ENCODE measurements at places on chromosomes 1 and 21. TPM values are rescaled to one million over a fixed set of nuclear protein-coding genes. Genes with fewer than 3 reads are reported as not detected.

TTC39A gene
- 5.8 TPM for polyA plus RNA-seq

SLC44A3 gene
- polyA plus RNA-seq = 5.0 TPM

AGL gene
- polyA plus RNA-seq = 2.7 TPM

THEM4 gene
- 5.6 TPM for polyA plus RNA-seq

GNG4 gene
- polyA plus RNA-seq = 95.5 TPM

ACTA1 gene
- polyA plus RNA-seq = 23.5 TPM

SEMA6C gene
- polyA plus RNA-seq = 22.7 TPM

All from H1 (cell line).